ENCODE measurements at places on chromosomes 6 and 20. TPM values are rescaled to one million over a fixed set of nuclear protein-coding genes. Genes with fewer than 3 reads are reported as not detected.

NRSN1 gene
- total RNA-seq, result not detected

DNA sequence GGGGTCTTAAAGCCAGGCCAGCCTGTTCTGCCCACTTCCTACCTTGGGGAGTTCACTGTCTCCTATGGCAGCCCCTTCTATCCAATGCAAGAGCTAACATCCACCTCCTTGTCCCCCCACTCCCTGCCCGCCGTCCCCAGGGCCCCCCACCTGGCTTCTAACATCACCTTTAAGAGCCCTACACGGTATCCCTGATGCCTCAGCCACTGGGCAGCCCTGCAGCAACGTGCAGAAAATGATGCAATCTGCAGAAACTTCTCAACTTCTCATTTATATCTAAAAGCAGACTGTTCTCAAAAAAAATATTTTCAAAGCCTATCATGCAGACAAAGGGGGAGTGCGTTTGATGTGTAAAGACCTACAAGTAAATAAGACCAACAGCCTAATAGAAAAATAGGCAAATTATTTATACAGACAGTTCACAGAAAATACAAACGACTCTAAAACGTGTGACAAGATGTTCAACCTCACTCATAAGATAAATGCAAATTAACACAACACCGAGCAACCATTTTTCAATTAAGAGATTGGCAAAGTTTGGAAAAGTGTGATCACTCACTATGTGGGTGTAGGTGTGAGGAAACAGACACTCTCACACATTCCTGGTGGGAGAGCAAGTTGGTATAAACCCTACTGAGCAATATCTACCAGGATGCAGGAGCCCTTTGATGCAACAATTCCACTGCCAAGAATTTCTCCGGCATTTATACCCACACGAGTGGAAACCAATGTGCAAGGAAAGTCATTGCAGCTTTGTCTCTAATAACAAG is 15.1 kb upstream of the HCK start:
- no peak for DNase-seq

- DNase-seq, result no peak
Observed at GRCh38 chr6:147900247-147900830, 391.8 kb downstream of the SAMD5 start.

- DNase-seq, result no peak
Observed at GRCh38 chr20:41030531-41031242, 2.1 kb downstream of the TOP1 start.

DNA sequence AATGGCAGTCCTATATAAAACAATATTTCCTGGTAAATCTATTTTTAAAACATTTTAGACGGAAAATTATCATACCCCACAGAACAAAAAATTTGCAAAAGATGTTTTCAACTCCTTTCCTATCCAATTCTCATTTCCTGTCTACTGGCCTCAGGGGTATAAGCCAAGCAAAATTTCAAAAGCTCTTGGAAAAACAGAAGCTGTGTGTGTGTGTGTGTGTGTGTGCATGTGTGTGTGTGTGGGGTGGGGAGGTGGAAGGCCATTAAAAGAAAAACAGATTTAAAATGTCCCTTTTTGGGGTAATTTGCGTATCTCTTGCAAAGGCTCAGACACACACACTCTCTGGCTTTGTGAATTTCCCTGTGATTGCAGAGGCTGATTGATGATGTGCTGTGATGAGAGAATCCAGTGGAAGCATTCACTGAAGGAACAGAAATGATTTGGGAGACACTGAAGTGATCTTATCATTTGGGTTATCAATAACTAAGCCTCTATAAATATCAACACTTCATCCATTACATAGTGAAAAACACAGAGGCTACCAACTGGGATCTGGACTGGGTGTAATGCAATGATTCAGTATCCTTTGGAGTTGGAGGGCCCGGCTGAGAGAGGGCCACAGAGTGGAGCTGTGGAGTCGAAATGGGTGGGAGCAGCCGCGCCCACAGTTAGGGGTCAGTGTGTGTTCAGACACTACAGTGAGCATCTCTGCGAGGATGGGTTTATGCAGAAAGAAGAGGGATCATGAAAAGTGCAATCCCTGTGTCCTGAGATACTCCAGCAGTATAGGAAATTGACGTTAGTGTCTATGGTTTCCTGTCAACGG is 106.8 kb upstream of the PREP start:
- peak; percentile 48 for DNase-seq

- no peak for DNase-seq
Observed at GRCh38 chr6:90604546-90604945, 17.7 kb upstream of the MAP3K7 start.
